Kasumi-1 (cell line): ENCODE measurements at places on chromosomes 11 and 22.

GRCh38 chr11:118033443-118033842, 43.4 kb upstream of the TMPRSS4 start:
- DNase-seq, result no peak

DNA sequence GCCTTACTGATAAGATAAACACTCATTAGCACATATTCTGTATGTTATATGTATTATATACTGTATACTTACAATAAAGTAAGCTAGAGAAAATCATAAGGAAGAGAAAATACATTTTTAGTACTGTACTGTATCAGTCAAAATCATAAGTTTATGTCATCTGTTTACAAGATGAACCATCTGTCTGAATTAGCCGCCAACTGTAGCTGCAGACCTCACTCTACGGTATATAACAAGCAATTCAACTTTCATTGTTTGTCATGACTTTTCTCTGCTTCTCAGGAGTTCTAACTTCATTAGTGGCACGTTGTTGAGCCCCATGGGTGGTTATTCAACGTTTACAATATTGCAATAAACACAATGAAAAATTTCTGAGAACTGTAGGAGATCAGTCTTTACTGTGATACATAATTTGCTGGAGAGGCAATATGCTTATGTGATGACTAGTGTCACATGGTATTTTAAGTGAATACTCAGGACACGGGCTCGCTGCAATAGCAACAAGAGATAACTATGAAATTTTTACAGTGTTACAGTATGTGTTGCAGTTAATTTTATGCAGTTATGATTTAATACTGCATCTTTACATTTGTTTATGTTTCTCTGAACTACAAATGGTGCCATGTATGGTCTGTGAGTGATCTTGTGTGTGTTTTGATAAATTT, 132.2 kb upstream of the CTSC start:
- no peak for DNase-seq

DNA sequence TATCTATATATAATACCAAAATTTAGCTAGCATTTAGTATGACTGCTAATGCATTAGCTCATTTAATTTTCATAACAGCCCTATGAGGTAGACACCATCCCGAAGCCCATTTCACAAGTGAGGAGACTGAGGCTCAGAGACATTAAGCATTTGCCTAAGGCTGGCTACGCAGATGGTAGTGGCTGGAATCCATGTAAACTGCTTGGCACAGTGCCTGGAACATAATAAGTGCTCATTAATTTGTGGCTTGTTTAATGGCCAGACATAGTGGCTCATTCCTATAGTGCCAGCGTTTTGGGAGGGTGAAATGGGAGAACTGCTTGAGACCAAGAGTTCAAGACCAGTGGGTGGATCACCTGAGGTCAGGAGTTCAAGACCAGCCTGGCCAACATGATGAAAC, 17.8 kb upstream of the TP53I11 start:
- no peak for DNase-seq

DNA sequence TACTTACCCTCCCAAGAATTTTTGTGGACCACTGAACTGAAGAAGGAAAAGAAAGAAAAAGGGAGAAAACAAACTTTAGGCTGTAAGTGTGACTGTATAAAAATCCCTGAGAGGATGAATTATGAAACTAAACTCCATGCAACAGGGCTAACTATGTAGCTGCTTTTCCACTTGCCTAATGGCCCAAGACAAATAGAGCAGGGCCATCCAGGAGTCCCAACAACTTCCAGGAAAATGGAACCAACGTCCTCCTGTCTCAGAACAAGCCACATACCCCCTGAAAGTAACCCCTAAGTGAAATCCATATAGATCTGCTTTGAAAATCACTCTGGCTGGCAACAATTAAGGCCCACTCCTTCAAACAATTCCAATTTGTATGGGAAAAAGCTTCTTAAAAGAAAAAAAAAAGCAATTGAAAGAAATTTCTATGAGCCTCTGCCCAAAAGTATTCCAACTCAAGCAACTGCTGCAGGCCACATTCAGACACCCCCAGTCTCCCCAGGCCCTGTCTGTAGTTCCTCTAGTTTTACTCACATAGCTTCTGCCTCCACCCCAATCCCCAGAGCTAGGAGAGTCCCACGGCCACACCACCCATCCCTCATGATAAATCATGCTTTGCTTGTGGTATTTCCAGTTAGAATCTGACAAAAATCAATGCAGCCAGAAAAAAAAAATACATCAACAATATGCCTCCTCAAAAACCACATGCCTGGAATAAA, 12.7 kb downstream of the RBFOX2 start:
- DNase-seq, result no peak
